Hematopoietic multipotent progenitor cell treated with erythropoietin and hydrocortisone succinate and interleukin-3 and kit ligand, for 8 days (in vitro differentiated cells): ENCODE measurements at places on chromosomes 11 and 22.

DNA sequence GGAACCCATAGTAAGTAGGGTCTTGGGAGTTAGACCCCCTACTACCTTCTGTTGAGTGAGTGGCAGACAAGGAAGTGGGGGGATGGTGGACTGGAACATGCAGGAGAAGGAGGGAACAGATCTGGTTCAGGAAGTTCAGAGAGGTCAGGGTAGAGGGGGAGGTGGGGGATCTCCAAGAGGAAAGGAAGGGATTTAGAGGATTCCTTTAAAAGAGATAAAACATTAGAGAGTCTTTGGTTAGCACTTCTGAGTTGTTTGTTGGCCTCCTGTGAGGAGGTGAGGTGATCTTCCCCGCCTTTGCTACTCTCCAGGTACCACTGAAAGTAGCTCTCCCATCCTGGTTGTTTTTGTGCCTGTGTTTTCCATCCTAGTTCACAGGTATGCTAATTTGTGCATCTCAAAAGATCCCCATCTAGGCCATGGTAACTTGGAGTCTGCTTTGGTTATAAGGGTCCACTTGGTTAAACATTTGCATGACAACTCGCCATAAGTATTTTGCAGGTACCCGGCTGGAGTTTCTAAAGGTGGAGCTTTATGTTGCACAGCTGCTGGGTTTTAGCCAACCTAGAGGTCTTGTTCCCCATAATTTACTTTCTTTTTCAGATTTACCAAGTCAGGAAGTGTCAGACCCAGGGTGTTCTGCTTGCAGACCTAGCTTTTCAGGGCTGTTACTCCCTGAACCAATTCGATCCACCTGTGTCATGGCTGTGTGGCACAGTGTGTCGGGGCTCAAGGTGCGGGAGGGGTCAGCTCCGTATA, 79.3 kb upstream of the SORL1 start:
- DNase-seq, result no peak

- DNase-seq, result no peak
These were observed 341.6 kb downstream of the CTTN start for GRCh38 chr11:70739811-70740487.

- no peak for DNase-seq
These were observed 20.0 kb downstream of the KCNJ4 start for GRCh38 chr22:38435010-38435409.

DNA sequence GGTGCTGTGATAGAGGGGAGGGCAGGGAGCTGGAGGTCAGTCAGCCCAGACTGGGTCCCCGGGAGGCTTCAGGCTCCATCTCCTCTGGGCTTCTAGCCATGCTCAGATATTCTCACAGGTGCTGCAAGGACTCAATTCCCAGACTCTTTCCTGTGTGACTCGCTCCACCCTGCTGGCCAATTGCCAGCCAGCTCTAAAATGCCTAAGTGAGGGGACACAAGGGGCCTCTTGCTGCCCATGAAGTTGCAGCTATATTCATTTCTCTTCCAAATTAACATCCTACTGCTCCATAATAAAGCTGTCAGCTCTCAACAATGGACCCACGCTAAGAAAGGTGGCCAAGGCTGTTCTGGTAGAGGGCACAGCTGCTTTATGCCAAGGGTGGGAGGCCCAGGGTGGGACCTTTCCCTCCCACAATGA, 101.5 kb downstream of the PLEKHA7 start:
- DNase-seq, result no peak

DNA sequence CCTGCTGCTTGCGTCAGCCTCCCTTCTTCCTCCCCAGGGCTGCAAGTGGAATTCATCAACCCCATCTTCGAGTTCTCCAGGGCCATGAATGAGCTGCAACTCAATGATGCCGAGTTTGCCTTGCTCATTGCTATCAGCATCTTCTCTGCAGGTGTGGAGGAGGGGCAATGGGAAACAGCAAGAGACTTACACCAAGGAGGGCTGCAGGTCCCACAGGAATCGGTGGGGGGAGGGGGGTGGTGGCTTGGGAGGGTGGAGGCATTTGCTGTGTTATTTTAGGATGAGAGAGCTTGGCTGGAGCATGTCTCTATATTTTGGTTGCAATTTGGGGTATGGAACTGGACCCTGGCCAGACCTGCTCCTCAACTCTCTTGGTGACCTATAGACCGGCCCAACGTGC, 2.1 kb upstream of the MADD start:
- no peak for DNase-seq

- no peak for DNase-seq
These were observed 35.4 kb upstream of the IGSF9B start for GRCh38 chr11:133992121-133992520.

DNA sequence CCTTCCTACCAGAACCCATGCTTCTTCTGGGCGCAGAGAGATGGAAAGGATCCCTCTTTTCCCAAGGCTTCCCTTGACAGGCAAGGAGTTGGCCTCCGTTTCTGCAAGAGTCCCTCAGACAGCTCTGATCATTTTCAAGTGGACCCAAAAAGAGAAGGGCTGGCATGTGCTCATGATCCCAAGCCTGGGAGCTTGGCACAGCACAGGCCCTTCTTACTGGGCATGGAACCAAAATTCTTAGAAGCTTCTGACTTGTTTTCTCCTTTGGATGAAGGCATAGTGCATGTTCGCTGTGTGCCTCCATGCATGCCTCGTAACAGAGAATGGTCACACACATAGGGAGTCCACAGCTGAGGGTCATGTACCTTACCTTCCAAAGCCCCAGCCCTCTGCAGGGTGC, 449.6 kb downstream of the MIAT start:
- DNase-seq, result no peak

- DNase-seq, result peak; percentile 62
These were observed 8.5 kb upstream of the CHRDL2 start for GRCh38 chr11:74739546-74740270.

DNA sequence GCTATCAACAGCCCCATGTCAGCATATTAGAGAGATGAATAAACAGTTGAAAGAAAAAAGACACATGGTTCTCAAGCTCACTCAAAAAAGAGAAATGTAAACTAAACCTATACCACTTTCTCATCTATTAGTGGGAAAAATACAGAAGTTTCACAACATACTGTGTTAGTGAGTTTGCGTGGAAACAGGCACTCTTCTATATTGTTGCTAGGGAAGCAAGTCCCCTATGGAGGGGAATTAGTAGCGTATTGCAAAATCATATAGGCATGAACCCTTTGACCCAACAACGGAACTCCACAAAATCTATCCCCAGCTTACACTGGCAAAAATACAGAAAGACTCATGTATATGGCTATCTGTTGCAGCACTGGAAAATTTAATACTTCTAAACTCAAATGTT, 14.2 kb upstream of the RFPL2 start:
- no peak for DNase-seq

DNA sequence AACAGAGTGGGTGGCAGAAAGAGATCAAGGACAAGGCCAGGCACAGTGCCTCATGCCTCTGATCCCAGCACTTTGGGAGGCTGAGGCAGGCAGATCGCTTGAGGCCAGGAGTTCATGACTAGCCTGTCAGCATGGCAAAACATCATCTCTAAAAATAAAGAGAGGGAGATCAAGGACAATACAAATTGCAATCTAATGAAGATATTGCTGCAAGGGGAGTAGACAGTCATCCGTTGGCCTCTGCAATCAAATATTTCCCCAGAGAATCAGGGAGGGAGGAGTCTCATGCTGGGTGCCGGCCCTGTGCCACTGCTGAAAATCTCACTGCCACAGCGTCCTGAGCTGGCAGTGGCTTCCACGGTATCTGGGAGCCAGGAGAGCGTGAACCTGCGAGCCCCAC, 19.4 kb upstream of the IL17RA start:
- no peak for DNase-seq

GRCh38 chr11:18063862-18064434, 17.9 kb upstream of the TPH1 start:
- DNase-seq, result no peak

- DNase-seq, result peak; percentile 75
These were observed 13.7 kb upstream of the SEC14L3 start for GRCh38 chr22:30485362-30485988.

DNA sequence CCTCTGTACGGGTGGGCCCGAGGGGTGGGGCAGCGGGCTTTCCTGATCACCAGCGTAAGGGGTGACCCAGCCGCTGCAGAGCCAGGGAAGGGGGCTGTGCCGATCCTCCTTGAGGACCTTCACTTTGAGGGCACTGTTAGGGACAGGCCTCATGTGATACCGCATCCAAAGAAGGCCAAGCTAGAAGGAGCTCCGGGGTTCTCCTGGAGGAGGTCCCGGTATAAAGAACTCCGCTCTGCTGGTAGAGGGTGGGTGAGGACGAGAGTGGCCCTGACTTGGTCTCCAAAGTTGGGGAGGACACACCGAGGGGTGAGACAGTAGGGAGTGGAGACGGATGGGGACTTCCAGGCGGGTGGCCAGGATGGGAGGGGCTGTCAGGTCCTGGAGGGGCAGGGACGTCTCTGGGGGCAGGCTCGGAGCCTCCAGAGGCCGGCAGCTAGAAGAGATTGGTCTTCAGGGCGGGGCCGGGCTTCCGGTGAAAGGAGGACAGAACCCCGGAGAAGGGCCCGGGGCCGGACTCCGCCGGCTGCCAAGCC, 4.6 kb downstream of the PHOX2A start:
- peak; percentile 33 for DNase-seq

- no peak for DNase-seq
These were observed 282.3 kb downstream of the FAT3 start for GRCh38 chr11:92506809-92507336.

GRCh38 chr11:9219572-9219971, 45.6 kb downstream of the DENND5A start:
- DNase-seq, result no peak

- DNase-seq, result peak; percentile 74
These were observed 13.9 kb downstream of the RTN4RL2 start for GRCh38 chr11:57474017-57474802.

GRCh38 chr11:126139111-126140091, 72.0 kb downstream of the RPUSD4 start:
- DNase-seq, result no peak

DNA sequence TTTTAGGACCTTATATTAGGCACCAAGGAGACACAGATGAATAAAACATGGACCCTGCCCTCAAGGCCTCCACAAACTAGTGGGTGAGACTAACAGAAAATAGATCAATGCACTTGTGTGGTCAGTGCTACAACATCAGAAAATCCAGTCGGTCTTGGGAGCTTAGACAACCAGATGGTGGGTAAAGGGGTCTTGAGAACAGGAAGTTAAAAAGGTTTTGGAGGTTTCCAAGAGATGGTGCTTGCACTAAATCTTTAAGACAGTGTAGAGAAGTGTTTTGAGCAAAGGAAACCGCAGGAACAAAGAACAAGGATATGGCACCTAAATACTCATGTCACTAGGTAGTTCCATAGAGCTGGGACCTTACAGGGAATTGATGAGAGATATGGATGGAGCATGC, 56.2 kb downstream of the GALNT18 start:
- DNase-seq, result no peak

DNA sequence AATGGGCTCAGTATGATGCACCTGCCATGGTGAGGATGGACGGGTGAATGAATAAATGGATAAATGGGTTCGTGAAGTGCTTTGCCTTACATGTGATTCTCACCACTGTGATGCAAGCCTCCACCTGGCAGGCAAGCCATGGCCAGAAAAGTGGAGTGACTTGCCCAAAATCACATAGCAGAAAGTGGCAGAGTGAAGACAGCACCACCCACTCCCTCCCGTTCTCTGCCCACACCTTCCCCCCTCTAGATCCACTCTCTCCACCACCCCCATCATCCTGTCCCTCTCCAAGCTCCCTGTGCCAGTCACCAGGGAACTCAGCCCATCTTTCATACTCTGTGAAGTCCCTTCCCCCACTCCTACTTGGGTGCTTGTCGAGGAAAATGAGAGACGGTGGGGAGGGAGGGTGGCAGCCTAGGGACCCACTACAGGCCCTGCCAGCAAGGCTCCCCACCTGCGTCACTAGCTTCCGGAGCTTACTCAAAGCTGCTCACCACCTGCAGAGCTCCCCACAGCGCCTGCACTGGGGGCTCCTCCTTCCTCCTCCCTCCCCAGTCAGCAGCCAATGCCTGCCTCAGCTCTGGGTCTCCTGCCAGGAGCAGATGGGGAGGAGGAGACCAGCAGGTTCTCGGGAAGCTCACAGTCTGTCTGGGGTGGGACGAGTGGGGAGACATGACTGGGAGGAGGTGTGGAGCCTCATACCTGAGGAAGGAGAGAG, 82.3 kb downstream of the PDE2A start:
- no peak for DNase-seq

GRCh38 chr11:74185285-74185684, 14.2 kb downstream of the PPME1 start:
- DNase-seq, result no peak

- DNase-seq, result no peak
These were observed 39.1 kb upstream of the PRAME start for GRCh38 chr22:22598144-22598543.

DNA sequence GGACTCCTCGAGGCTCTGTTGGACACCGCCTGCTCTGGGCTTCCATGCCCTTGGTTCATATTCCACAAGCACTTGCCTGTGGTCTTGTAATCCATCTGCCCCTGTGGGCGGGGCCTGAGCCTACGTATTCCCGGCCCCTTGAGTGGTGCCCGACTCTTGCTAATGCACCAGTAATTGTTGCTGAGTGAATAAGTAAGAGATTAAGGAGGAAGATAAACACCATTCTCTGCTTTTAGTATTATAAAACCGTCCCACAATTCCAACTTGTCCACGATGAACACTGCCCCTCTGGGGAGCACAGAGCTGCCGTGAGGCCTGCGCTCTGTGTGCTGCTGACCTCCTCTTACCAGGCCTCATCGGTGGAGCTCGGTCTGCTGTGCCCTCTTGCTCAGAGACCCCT, 50.3 kb downstream of the MICAL2 start:
- no peak for DNase-seq

DNA sequence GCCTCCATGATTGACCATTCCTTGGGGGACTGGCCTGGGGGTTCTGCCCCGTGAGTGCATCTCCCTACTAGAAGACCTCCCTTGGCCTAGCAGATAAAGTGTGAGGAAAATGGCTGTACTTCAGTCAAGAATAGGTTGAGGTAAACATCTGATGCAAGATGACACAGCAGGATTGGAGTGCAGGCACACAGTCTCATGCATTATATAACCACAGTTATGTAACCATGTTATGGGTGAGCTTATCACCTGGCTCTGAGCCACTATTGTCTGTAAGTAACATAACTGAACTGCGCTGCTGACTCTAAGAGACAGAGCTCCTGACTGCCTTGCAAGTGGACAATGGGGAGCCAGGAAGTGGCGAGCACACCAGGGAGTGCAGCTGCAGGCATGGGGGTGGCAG, 378.7 kb upstream of the ANO5 start:
- peak; percentile 1 for DNase-seq

- DNase-seq, result no peak
These were observed 5.0 kb downstream of the HEPACAM start for GRCh38 chr11:124930799-124931198.
